ENCODE measurements at places on chromosomes 12 and 14.
A peak's percentile ranks its signal among the peaks of the same experiment; 100 is the strongest.

DNA sequence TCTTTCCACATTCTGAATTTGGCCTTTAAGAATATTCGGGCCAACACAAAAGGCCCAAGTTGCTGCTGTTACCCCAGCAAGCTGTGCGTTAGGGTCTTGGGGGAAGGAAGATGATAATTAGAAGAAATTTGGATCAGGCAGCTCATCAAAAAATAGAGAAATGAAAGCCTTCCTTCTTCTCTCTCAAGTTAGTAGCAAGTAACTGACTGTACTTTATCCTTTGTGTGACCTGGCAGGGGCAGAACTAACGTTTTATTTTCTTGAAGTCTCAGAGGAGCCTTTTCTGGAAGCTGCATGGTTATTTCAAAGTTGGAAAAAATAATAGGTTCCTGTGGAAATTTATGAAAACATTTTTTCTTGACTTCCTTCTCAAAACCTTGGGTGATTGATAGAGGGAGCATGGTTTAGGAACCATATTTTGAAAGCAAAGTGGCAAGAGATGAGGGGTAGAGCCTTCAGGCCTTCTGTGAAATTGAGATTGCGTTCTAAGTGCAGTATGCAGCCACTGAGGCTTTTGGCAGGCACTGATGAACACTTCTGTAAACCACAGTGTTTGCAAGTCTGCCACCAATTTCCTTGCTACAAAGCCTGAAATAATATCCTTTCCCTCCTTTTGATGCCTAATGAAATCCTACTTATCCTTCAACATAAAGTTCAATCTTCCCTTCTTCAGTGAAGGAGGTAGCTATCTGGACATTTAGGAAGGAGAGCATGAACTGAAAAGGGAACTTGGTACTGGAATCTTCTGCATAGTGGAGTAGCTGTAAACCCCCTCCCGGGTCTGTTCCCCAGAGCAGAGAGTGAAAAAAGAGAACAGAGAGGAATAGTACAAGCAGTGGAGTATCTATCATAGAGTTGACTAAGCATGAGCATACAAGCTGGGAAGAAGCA is 123.2 kb downstream of the FGD4 start:
- DNase-seq, result peak; percentile 41

DNA sequence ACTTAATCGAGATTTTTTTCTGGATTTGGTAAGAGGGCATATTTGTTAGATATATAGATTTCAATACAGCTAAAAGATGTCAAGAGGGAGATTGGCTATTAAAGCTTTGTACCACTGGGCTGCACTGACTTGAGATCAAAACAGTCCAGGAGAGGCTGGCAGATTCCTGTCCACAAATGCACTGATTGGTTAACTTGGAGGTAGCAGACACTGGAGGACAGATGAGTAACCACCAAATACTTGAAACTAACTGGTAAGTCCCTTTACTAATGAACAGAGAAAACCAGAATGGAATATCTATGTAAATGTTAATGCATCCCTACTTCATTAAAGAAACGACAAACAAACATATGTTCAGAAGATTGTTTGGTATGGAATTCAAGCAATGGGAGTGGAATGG is 416.6 kb downstream of the LRIG3 start:
- no peak for DNase-seq

DNA sequence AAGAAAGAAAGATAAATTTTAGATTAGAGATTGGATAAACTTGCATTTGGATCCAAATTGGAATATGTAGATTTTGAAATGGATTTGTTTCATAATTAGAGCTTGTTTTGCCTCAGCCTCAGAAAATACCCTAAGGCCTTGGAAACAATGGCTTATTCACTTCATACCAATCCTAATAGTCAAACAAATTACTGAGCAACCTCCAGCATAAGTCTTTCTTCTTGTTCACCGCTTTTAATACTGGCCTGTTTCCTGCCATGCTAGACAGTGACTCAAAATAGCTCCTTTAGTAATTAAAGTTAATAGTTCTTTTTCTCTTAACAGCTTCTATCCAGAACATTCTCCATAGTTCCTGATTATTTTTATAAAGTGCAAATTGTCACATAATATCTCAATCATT is 110.9 kb upstream of the DNM1L start:
- DNase-seq, result no peak

- no peak for DNase-seq
Observed at GRCh38 chr12:80643961-80644360, 63.5 kb upstream of the MYF6 start.

- no peak for DNase-seq
Observed at GRCh38 chr14:54676812-54677708, 110.1 kb downstream of the SAMD4A start.

DNA sequence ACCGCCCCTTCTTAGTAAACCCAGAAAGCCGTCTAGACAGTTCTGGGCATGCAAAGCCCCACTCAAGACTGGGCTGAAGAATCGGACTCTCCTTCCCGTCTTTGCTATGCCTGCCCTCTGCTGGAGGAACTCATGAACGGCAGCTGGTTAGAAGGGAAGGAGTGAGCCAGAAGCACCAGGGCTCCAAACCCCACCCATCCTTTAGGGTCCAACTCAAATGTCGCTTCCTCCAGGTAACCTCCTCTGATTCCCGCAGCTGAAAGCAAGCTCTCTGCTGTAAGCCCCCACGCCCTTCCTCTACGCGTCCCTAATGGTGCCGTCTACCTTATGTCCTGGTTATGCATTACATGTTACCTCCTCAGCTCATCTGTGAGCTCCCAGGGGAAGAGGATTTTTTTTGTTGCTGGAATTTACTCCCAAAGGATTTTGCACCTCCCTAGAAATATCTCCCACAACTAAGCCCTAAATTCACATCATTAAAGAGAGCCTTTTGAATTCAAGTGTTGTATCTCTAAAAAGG is 59.0 kb upstream of the SCN8A start:
- peak; percentile 80 for DNase-seq

DNA sequence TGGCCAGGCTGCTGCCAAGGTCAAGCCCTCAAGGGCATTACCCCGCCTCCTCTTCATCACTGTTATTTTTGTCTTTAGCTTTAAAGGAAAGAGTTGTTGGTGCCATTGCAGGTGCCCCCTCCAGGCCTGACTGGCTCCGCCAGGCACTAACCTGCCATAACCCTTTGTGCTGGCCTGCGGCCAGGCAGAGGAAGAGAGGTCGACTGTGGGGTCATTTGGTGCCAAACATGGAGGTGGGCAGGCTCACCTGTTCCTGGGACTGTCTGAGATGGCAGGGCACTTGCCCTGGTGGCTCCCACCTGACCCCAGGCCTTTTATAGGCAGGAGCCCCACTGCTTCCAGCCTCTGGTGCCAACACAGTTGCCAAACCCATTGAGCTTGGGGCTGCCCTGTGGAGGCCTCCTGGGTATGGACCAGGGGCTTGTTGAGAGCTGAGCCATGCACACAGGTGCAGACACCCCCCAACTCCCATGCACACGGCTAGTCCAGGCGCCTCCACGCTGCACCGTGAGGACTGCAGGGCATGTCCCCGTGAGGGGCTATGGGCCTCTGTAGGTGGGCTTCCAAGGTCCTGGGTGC is 29.4 kb upstream of the PLD4 start:
- no peak for DNase-seq

- no peak for DNase-seq
Observed at GRCh38 chr12:69469854-69470188, 367 bp upstream of the FRS2 start.

DNA sequence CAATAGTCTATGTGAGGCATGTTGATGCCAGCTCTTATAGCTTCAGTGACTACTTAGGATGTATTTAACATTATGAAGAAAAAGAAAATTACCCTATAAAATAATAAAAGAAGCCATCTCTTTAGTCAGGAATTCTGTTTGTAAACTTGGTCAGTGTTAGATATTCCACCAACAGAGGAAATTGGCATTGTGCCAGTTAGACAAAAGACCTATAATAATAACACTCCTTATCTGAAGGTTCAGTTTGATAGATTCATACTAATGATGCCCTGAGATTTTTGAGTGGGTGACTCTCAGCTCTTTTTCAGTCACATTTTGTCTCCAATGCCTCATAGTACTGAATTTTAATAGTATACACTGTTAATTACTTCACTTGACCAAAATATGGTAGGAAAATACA is 6.6 kb downstream of the SYT10 start:
- DNase-seq, result no peak

GRCh38 chr12:6352193-6353173 is 10.6 kb upstream of the TNFRSF1A start:
- DNase-seq, result peak; percentile 81

GRCh38 chr14:50319721-50320120 is 7.6 kb downstream of the DMAC2L start:
- DNase-seq, result no peak

GRCh38 chr12:97960741-97961608 is 498.4 kb downstream of the RMST start:
- DNase-seq, result peak; percentile 31

GRCh38 chr12:70890895-70891832 is 29.4 kb downstream of the PTPRR start:
- no peak for DNase-seq

DNA sequence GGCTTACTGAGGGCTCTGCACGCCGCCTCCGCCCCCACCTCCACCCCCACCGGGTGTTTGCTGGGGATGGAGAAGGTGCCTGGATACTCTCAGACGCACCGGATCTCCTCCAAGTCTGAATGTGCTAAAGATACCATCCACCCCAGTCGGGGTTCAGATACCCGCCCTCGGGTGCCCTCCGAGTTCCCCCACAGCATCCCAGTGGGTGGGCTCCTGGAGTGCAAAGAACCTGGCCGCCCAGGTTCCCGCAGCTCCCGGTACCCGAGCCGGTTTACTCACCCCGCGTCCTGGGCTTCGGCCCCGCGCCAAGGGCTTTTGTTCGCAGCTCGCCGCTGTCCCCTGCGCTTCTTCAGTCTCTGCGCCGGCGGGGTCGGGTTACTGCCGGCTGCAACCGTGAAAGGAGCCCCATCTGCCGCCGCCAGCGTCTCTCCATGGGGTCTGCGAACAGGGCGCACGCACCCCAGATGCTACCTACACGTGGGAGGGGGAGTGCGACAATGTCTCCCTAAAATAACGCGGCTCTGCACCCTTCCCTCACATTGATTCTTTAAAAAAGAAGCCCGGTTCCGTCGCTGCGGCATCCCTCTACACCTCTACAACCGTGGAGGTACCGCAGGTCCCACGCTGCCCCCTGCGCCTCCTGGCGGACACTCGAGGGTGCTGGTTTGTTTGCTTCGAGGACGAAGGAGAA is at the start of gene CCDC177:
TSS of gene CCDC177 (minus strand) at position 609 of the 691 bp plus-strand sequence. CDS start 1,249 bp downstream, outside the sequence.
- peak; percentile 69 for DNase-seq

- no peak for DNase-seq
Observed at GRCh38 chr14:77290705-77291104, 19.7 kb upstream of the NGB start.

DNA sequence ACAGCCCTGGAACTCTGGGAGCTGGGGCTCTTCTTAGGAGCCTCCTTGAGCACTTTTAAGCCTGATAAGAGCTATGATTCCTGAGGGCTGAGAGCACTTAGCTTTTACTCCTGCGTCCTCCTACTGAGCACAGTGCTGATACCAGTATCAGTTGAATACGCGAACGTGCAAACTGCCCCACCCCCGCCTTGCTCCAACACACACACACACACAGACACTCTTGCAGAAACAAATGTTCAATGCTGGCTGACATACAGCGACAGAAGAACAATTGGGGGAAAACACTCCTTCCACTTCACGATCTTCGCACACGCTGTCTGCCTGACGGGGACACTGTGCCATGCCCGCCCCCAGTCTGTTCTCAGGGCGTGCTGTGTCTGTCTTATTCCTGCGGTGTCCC is 57.2 kb upstream of the DLK1 start:
- no peak for DNase-seq

DNA sequence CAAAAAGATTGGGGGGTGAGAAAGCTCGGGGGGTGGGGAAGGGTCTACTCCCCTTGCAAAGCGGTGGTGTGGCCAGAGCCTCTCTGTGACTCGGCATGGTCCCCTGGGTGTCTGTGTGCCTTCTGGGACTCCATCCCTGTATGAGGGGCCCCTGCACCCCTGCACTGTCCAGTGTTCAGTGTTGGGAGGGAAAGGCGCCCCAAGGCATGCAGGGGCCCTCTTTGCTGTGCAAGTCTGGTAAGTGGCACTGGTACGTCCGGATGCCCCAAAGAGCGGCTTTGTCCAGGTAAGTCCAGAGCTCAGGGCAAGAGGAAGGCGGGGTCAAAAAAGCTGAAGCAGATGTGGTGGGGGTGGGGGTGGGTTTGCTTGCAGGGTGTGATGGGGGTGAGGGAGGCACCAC is 23.7 kb downstream of the RTL1 start:
- no peak for DNase-seq

GRCh38 chr12:115873451-115874082 is 403.9 kb downstream of the MED13L start:
- no peak for DNase-seq

- peak; percentile 24 for DNase-seq
Observed at GRCh38 chr14:101791919-101792572, 30.5 kb downstream of the PPP2R5C start.

GRCh38 chr12:77594366-77594765 is 236.3 kb upstream of the NAV3 start:
- DNase-seq, result no peak

- DNase-seq, result no peak
Observed at GRCh38 chr14:70807898-70808415, 1.4 kb downstream of the MAP3K9 start.

DNA sequence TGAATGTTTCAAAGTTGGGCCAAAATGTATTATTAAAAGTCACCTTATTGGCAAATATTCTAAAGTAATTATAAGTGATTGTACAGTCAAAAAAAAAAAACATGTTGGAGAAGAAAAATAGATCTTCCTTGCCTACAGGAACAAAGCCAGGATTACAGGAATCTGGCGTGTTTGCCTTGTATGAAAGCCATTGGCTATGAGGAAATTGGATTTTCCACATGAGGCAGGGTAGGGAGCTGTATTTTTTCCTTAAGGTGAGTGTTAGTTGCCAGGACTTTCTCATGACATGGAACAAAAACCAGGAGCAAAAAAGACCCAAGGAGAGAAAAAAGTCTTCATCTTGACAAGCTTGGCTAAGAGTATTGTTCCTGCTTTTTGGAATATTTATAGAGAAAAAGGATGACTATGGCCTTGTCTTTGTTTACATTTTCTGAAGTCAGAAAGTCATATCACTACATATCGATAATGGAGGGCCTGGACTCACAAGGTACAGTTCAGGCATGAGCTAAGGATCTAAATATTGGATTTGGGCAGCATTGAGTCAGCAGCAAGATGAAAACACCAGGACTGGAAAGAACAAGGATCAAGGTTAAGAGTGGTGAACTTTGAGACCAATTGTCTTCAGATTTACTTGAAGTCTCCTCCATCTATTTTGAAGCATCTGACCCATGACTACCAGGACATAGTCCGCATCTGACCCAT is 68.4 kb upstream of the FLRT2 start:
- DNase-seq, result no peak
